NCI-H510A treated with DMSO at 0.1 percent for 48 hours (cell line): ENCODE measurements at places on chromosomes 2 and 18.

- DNase-seq: no peak
Observed at GRCh38 chr2:61832183-61832841, 21.5 kb downstream of the FAM161A start.

DNA sequence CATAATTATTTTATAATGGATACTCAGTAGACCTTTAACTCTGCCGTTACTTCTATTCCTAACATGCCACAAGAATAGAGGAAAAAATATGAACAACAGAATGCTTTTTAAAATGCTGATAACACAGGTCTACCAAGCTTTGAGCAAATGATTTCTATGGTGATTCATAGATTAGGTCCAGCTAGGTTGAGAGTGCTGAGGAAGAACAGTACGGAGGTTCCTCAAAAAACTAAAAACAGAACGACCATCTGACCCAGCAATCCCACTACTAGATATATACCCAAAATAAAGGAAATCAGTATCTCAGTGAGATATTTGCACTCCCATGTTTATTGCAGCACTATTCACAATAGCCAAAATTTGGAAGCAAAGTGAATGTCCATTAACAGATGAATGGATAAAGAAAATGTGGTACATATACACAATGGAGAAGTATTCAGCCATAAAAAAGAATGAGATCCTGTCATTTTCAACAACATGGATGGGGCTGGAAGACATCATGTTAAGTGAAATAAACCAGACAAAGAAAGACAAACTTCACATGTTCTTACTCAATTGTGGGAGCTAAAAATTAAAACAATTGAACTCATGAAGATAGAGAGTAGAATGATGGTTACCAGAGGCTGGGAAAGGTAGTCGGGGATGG is 111.6 kb upstream of the SERTAD2 start:
- no peak for DNase-seq

- DNase-seq: no peak
Observed at GRCh38 chr2:196245378-196246140, 74.2 kb upstream of the STK17B start.

- no peak for DNase-seq
Observed at GRCh38 chr2:152730591-152731333, 12.3 kb downstream of the ARL6IP6 start.

DNA sequence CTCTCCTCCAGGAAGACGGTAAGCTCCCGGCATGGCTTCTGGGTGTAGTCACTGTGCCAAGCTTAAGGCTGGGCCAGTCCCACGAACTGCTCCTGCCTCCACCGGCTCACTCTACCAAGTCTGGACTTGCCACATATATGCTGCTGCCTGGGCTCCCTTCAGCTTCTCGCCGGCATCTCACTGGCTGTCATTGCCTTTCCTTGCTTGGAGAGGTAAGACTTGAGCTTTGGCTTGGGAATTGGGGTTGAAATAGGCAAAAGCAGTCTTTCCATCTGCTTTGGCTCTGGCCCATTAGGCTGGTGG is 481.0 kb downstream of the TGIF1 start:
- DNase-seq: no peak

GRCh38 chr2:13654416-13654815 is 937.7 kb downstream of the TRIB2 start:
- DNase-seq: no peak

GRCh38 chr2:171008550-171009205 is 79.6 kb downstream of the GORASP2 start:
- DNase-seq: no peak

DNA sequence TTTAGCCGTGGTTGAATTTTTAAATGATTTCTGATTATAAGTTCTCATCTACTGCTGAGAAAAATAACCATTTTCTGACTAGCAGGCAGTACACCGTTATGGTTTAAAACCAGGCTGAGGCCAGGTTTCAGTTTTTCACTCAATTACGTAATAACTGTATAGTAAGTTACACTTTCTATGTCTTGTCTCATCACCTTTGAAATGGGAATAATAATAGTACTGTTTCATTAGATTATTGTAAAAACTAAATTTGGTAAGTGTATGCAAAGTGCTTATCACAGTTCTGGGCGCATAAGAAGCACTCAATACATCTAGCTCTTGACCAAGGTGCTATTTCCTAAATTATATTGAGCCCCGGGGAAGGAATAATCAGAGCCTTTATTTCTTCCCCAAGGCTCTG is 76.8 kb downstream of the LIMS1 start:
- DNase-seq: no peak

- DNase-seq: no peak
Observed at GRCh38 chr2:149021271-149021719, 17.2 kb upstream of the LYPD6B start.

DNA sequence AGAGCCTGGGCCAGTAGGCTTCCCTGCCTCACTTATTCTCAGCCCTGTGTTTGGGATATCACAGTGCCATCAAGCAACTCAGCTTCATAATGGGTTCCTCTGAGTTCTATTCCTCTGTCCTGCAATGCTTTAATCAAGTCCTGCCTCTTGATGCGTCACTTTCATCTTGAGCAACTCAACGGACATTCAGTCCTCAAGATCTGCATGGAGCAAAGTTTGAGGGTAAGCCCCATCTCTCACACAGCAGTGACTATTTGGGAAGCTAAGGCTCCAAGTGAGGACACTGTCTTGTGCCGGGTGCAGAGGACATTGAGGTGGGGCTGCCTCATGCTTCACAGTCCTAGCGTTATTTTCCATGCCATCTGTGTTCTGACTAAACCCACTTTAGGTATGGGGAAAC is 50.9 kb upstream of the PLB1 start:
- DNase-seq: no peak

DNA sequence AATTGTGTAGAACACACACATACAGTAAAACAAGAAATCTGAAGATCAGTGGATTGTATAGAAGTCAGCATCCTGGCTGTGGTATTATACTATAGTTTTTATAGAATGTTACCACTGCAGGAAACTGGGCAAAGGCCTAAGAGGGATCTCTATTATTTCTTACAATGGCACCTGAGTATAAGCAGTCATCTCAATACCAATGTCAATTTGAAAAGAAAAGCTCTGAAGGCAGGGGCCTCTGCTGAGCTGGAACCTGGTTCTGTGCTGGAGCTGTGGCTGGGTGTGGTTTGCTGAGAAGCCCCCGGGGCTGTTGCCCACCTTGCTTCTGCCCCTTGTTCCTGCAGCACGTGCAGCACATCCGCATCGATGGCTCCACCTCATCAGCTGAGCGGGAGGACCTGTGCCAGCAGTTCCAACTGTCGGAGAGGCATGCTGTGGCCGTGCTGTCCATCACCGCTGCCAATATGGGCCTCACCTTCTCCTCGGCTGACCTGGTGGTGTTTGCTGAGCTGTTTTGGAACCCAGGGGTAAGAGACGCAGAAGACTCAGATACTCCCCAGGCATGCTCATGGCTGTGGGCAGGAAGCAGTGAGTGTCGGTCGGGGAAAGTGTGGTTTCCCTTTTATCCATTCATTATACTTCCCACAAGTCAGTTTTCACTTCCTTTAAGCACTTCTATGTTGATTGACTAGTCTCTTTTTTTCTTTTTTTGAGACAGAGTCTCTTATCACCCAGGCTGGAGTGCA is 23.5 kb upstream of the RPL37A start:
- no peak for DNase-seq

- DNase-seq: no peak
Observed at GRCh38 chr2:53417385-53417784, 350.2 kb upstream of the CHAC2 start.

DNA sequence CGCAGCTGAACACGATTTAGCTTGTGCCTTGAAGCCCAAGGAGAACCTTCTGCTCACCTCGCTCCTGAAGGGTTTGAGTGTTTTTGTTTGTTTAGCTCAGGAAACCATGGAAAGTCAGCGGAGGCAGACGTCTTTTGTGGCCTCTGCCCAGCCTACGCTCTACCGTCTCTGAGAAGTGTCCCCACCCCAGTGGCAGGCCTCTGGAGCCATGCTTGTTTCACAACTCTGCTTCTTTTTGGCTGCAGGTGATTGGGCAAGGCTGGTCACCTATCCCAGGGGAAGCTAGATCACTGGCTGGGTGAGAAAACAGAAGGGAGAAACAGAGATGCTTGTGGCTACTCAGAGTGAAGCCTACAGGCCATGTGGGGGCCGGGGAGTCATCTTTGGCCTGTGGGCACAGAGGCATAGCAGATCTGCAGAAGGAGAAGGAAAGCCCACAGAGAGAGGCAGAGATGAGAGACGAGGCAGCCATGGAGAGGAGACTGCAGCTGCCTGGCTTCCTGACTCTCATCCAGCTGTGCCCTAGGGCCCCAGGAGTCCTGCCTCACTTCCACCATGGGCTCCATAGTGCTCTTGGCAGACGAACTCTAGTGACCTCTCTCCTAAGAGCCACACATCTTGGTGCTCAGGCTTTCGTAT is 50.1 kb downstream of the CIB4 start:
- DNase-seq: peak; percentile 15

- no peak for DNase-seq
Observed at GRCh38 chr2:15714609-15715008, 122.9 kb downstream of the DDX1 start.

DNA sequence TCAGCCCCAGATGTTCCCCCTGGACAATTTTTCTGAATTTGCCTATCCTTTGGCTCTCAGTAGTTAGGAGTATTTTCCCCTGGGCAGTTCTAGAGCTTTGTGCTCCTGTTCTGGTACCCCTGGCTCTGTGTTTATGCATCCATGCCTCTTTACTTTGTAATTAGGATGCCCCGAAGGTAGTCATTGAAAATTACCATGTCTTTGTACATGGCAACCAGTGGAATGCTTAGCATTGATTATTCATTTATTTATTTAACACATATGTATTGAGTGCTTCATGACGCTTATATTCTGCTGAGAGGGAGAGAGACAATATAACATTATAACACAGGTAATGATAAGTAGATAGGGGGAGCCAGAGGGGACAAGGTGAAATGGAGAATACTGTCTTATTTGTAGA is 346.5 kb downstream of the PARD3B start:
- no peak for DNase-seq

- DNase-seq: no peak
Observed at GRCh38 chr2:23505218-23505983, 120.4 kb downstream of the KLHL29 start.

DNA sequence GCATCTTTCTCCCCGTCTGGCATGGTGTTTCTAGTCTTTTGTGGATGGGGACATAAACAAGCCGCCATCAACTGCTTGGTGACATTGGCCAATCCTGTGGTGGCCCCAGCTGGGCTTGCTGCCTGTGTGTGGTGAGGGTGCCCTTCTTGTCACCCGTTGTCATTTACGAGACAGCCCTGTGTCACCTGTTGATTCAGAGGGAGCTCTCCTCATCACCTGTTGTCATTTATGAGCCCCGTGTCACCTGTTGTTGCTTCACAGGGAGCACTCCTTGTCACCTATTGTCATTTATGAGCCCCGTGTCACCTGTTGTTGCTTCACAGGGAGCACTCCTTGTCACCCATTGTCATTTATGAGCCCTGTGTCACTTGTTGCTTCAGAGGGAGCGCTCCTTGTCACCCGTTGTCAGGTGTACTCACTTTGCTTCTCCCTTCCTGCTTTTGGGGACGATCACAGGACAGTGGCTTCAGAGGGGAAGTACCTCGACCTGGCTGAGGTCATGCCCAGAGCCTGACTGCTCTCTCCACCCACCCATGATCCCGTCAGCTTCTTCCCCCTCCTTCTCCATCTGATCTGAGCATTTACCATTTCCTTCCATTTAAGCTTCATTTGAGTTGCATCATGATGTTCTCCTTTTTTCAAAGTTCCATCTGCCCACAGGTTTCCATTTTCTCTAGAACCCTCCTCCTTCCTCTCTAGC is 29.1 kb downstream of the HPCAL1 start:
- DNase-seq: peak; percentile 52

DNA sequence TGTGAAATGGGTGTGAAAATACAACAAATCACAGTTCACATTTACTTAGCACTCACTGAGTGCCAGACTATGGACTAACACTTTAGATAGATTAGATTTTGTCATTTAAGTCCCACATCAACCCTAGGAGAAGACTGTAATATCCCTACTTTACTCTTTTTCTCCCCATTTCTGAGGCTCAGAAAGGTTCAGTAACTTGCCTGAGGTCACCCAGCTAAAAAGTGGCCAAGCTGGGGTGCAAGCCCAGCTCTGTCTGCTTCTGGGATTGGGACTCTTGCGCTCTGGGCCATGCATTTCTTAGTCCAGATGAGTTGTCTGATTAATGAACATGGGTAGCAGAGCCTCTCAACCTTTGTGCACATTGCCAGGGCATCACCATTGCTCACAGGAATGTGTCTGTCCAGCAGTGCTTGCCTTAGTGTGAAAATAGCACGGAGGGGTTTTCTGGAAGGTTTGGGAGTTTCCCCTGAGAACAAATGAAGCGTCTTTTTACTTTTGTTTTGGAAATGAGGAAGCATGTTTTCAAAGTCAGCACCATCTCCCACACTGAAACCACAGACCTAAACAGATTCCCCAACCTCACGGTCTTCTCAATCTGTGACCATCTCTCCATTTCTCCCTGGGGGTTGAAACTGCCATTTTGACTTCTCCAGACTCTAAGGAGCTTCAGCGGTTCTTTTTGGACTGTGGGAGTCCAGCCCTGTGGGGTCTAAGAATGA is 31.9 kb downstream of the NRP2 start:
- no peak for DNase-seq

GRCh38 chr2:98892871-98893270 is 43.2 kb downstream of the CRACDL start:
- DNase-seq: no peak

- no peak for DNase-seq
Observed at GRCh38 chr2:174328114-174328960, 6.4 kb upstream of the SP9 start.

- no peak for DNase-seq
Observed at GRCh38 chr2:15892151-15892880, 48.0 kb upstream of the MYCN start.

DNA sequence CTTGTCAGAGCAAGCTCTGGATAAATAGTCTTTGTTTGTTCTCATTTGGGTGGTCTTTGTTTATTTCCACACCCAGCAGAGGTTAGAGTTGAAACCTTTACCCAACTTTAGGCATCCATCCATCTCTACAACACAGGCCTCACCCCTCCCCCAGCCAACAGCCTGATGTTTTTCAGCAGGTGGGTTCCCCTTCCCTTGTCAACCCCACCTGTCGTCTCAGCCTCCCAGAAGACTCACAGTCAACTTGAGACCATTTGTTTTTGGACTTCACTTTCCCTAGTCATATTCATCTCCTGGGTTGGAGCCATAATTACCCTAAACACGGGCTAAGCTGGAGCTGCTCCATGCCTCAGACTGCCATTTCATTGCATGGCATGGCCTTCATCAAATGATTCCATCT is 31.7 kb upstream of the IL36G start:
- no peak for DNase-seq

- no peak for DNase-seq
Observed at GRCh38 chr2:105870858-105871257, 126.1 kb downstream of the NCK2 start.

- peak; percentile 16 for DNase-seq
Observed at GRCh38 chr18:6835345-6835744, 105.8 kb downstream of the ARHGAP28 start.

DNA sequence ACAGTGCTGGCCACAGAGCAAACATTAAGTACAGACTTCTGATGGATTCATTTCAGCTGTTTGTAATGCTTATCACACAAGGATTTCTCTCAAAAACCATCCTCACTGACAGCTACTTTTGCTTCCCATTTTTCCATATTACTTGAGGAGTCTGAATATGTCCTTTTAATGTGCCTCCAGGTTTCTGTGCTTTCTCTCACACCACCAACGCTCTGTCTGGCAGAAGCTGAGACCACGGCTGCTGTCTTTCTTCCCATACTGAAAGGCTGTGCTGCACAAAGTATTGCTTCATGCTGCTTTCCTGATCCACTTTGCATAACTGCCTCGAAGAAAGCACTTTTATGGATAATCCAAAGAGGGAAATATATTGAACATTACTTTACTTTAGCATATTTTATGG is 312.1 kb upstream of the ZEB2 start:
- no peak for DNase-seq

GRCh38 chr2:70084973-70085710 is 2.1 kb upstream of the PCBP1 start:
- peak; percentile 89 for DNase-seq
